ENCODE measurements at places on chromosomes 3 and 15.

DNA sequence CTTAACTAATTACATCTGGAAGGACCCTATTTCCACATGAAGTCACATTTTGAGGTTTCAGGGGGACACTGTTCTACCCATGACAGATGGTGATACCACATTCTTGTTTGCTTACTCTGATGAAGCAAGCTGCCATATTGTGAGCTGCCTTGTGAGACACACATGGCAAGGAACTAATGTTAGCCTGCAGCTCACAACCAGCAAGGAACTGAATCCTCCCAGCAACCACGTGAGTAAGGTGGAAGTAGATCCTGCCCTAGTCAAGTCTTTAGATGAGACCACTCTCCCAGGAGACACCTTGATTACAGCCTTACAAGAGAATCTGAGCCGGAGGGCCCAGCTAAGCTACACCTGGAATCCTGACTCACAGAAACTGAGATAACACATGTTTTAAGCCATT lies 160.1 kb downstream of the PDE8A start:
- no peak for DNase-seq

DNA sequence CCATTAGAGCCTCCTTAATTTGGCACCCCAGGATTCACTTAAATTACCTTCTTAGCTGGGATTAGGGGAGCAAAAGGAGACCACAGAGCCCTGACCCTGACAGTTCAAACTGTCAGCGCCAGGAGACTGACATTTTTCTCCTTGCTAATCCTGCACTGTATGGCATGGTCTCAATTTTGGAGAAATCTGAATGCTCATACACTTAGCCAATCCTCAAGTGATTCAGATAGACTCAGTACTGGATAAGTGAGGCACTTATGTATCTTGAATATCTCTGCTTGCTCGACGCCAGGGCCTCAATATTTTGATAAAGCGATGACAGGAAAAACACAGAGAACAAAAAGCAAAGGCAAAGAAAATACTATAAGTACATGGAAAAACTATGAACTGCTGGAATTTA lies 375.9 kb upstream of the WNT5A start:
- no peak for DNase-seq

DNA sequence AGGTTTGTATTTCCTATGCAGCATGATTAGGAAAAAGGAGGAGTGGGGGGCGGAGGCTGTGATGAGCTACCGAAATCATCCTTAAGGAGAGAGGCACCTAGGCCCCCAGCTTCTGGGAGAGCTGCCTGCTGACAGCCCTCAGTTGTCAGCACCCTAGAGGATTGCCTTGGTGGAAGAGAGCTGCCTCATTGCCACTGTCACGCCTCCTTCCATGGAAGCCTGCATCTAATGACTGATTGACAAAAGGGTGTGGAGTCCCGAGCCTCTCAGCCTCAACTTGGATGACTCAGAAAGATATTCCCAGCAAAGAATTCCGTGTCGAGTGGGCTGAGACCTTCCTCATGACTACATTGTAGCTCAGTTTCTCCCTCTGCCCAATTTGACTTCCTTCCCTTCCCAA lies 320.4 kb upstream of the PROK2 start:
- DNase-seq, result no peak

- DNase-seq, result no peak
These were observed 111.2 kb upstream of the SAMMSON start for GRCh38 chr3:69888040-69888942.

- DNase-seq, result no peak
These were observed 30.9 kb upstream of the BCHE start for GRCh38 chr3:165868088-165868487.

- peak; percentile 65 for DNase-seq
These were observed 3.2 kb downstream of the AEN start for GRCh38 chr15:88624156-88624970.

- DNase-seq, result peak; percentile 87
These were observed 75.0 kb downstream of the STARD9 start for GRCh38 chr15:42650208-42651066.

DNA sequence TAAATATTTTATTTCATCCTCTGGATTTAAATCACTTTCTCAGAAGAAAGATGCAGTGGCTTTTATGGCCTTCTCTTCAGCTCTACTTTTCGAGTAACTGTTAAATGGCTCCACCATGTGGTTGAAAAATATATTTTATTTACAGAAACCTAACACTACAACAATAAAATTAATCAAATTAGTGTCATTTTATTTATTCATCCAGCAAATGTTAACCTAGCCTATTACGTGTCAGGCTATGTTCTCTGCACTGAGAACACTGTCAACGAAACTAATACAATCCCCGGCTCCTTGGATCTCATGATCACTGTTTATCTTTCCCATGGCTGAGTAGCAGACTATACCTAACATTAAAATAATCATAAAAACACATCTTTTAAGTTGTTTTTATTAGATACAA lies 148.0 kb upstream of the OSTN start:
- DNase-seq, result peak; percentile 57

DNA sequence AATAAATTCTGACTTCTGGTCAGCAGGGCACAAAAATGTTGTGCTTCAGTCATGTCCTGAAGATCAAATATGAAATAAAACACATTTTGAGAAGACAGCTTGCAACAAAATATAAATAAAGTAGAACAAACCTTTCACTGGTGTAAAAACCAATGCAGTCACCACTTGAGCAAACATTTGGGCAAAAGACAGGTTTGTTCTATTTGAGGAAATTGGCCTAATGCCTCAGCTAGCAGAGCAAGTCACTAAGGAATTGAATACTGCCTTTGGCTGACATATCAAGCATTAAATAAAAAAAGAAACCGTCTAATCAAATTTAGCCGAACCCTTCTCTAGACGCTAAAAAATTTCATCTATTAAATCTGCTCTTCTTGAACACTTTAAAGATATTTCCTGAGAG lies 475.4 kb upstream of the CNTN3 start:
- DNase-seq, result no peak

DNA sequence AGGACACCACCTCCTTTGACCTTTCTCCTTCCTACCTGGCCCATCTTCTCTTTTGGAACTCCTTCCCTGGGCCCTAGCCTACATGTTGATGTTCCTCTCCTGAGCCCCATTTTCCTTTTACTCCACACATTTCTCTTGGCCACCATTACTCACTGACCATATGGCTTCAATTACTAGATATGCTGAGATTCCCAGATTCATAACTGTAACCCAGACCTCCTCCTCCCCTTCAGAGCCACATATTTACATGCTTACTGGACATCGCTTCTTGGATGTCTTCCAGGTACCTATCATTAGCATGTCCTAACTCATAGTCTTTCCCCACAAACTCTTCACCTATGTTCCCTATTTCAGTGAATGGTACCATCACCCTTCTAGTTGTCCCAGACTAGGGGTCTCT lies 24.4 kb upstream of the TRIM59 start:
- DNase-seq, result peak; percentile 97

GRCh38 chr3:155339052-155339451 lies 45.6 kb upstream of the STRIT1 start:
- no peak for DNase-seq

GRCh38 chr15:60830479-60830878 lies 351.5 kb upstream of the ICE2 start:
- DNase-seq, result peak; percentile 23

DNA sequence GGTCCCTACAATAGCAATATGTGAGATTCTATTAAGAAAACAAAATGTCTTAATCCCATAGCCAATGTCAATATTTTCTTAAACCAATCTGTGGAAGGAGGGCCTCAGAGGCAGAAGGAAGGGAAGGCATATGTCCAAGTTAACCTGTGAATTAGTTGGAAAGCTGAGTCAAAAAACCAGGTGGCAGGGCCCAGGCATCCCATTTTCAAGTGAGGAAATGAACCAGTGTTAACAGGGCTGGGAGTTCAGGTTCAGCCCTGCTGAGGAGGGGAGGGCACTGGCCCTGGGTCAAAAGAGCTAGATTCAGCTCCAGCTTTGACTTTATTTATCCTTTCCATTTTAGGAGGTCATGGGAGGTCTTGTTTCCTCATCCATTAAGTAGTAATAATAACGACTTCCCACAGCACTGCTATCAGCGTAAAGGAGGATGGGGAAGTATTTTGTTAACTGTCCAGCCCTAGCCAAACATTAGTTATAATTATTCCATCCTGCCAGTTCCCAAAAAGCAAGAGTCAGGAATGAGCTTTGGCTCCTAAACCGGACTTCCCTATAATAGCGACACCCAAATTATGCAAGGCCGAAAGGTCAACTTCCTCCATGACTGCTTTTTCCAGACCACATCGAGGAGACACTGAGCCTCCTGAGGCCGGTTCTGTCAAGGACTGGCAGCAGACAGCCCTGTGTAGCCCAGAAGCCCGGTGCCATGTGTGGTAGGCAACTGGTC lies 3.2 kb downstream of the MASP1 start:
- no peak for DNase-seq

DNA sequence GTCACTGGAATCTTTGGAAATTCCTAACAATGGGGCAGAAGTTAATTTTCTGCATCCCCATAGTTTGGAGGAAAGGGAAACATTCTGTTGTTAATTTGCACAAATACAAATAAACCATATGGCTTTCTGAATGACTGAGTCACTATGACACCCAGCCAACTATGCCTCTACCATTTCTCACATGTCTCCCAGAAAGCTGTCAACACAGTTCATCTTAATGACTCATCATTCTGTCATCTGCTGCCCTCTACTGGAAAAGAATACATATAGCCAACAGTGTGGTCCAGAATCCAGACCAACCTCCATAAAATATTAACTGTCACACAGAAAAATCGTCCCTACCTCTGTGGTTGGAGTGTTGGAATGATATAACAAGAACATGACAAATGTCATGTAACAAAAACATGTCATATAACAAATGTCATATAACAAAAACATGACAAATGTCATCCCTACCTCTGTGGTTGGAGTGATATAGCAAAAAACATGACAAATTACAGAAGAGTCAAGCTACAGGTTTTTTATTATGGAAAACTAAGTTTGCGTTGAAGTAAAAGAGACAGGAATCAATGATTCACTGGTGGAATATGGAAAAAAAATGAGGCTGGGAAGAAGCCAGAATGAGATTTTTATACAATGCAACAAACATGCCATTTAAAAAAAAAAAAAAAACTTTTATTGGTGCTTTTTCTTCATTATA lies 47.7 kb upstream of the GYG1 start:
- peak; percentile 85 for DNase-seq

DNA sequence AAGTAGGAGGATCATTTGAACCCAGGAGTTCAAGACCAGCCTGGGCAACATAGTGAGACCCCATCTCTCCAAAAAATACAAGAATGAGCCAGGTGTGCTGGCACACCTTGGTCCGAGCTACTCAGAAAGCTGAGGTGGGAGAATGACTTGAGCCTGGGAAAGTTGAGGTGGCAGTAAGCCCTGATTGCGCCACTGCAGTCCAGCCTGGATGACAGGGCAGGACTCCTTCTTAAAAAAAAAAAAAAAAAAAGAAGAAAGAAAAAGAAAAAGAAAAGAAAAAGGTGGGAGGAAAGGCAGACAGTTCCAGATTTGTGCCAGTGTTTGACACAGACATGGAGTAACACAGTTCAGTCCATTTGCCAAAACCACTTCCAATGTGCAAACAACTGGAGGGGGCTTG lies 75.7 kb downstream of the ATP10A start:
- DNase-seq, result no peak

DNA sequence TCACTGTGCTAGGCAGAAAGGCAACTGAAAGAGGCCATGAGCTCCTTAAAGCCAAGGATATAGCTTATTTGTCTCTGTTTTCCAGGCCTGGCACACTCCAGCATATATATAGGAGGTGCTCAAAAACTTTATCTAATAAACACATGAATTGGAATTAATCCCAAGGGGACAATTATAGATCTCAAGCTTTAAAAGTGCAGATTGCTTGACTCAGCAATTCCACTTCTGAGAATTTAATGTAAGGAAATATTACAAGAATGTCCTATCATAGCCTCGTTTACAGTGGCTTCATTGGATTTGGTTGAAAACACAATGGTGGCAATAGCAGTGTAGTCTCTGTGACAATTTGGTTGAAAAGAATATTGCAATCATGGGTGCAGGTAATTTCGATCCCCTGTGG lies 267.3 kb downstream of the SHQ1 start:
- DNase-seq, result no peak

GRCh38 chr15:68618394-68618793 lies 39.6 kb downstream of the CORO2B start:
- peak; percentile 68 for DNase-seq

- no peak for DNase-seq
These were observed 51.0 kb upstream of the KLF13 start for GRCh38 chr15:31275331-31276262.

DNA sequence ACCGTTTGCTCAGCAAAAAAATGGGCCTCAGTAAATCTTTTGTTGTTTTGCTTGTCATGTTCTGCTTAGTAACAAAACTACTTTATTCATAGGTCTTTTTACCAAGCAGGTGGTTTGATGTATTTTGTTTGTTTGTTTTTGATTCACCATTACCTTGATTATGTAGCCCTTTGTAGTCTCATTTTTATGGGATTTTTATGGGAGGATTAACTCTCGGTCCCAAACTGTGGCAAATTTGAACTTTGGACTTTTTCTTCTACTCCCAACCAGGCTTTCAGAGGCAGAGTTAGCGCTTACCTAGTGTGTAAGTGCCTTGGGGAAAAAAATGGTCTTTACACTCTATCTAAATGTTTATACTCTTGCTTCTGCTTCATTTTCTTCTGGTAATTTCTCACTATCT lies 276.7 kb upstream of the POU1F1 start:
- no peak for DNase-seq

- DNase-seq, result no peak
These were observed 418.6 kb upstream of the KCNMB2 start for GRCh38 chr3:178117641-178118040.

GRCh38 chr15:89672221-89673164 lies 6.7 kb downstream of the PLIN1 start:
- DNase-seq, result peak; percentile 88
